ENCODE measurements at places on chromosomes 6 and 20.

DNA sequence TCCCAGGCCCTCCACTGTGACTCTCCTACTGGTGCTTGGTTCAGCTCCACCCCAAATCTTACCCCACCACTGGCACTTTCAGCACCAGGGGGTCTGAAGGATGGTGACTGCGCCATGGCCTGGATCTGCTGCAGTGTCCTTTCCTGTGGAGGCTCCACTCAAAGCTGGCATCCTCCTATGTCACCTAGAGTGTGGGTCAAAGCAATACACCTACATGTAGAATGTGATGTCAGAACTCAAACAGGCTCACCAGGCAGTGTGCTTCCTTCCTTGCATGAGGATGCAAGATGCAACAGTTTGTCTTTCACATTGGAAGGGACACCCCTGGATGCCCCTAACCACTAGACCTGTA is 32.8 kb upstream of the MICB start:
- no peak for DNase-seq

DNA sequence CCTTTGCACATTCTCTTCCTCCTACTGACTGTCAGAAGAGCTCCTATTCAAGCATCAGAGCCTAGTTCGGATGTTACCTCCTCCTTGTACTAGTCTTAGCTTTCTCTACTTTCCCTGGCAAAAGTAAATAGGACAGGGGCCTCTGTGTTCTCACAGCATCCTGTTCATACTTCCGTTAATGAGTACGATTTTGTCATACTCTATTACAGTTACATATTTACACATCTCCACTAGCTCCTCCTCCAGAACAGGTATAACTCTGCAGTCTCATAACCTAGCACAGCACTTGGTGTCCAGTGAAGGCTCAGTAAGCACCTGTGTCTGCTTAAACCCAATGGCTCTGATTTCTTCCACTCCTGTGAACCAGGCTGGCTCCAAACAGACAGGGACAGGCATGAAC is 7.0 kb downstream of the ELMO2 start:
- no peak for DNase-seq

DNA sequence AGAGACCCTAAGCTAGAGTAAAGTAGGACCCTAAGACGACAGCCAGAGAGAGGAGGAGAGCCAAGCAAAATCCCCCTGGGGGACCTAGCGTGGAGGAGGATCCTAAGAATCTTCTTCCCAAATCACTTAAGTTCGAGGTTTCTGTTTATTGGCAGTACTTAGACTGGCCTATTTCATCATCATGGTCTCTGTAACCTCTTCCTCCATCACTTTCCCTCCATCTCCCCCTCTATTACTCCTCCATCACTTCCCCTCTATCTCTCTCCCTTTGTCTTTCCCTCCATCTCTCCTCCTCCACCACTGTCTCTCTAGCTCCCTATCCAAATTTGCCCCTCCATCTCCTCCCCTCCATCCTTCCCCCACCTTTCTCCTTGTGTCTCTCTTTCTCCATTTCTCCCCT is 833.6 kb upstream of the FLRT3 start:
- no peak for DNase-seq

DNA sequence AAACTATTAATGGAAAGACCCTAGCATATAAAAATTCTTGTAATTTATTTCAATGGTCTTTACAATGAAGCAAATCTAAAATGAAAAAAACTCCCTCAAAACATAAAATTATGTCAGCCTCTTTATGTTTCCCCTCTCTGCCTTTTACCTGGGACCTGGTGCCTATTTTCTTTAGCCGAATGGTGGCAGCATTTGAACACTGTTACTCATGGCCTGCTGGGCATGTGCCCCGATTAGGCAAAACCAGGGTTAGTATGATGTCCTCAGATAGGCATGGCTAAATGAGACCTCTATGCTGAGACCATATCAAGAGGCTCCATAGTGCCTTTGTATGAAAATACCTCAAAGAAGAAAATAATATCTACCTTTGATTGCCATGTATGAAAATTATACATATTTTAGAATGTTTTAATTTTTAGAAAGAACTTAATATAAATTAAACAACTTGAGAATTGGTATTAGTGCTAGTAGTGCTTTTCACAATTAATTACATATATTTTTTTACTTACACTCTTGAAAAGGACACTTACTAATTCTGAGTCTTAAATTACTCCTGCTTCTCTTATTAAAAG is 22.5 kb upstream of the C6orf58 start:
- DNase-seq: peak; percentile 14

DNA sequence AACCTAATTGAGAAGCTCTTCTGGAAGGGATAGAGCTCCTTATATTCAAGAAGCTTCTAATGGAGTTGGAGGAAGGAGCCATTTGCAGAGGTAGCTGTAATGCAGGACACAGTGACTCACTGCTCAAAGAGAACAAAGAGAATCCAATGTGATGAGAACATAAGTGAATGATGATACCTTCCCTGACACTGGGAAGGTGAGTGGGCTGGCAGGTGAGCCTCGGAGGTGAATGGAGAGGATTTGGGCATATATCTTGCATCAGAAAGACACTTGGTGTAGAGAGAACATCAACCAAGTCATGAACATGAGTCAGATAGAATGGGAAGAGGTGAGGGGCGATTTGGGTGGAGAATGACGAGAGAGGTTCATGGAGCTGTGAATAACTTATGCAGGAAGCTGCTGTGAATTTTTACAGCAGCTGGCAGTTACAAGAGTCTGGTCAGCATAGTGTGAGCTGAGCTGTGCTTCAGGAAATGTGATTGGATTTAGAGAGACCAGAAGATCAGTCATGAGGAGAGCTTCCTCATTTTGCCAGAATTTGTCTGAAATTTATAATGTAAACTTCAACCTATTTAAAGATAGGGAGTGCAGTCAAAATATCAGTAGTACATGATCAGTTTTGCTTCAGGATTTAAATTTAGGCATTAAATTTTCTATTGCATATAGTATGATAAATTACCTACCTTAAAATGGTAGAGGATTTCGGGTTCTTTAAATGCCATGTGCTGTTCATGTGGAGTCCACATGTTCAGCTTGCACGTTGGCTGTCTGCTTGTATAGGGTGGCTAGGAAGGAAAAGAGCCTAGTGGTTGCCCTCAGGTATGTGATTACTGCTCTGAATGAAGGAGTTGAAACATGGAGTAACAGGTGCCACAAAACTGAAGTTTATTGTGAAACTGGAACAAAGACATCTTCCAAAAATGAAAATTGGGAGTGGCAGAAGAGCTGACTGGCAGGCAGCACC is 59.2 kb upstream of the KIF25 start:
- DNase-seq: no peak

DNA sequence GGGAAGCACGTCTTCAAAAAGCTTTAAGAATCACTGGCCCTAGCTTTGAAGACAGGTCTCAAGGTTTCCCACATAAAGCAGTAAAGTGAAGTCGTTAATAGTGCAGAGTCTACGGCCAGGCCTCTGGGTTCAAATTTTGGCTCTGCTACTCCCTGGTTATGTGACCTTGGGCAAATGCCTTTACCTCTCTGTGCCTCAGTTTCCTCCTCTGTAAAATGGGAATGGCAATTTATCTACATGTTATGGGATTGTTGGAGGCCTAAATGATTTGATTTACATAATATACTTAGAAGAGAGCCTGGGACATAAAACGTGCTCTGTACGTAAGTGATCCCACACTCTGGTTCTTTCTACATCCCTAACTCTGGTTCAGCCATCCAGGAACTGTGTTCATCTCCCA is 32.1 kb downstream of the CPNE5 start:
- DNase-seq: no peak

GRCh38 chr6:43455531-43456428 is at the start of gene DLK2:
TSS of gene DLK2 (minus strand) at chr6:43455548. CDS start at chr6:43454825, 723 bp downstream.
- no peak for DNase-seq

Data from HFF-Myc (cell line).